ENCODE measurements at places on chromosomes 3 and 15. TPM values are rescaled to one million over a fixed set of nuclear protein-coding genes. Genes with fewer than 3 reads are reported as not detected.

The RBP2 gene
- not detected for total RNA-seq

The TMEM62 gene
- 11.4 TPM for total RNA-seq

The ALS2CL gene
- 1.3 TPM for total RNA-seq

The RASGRP1 gene
- not detected for total RNA-seq

The TGM5 gene
- total RNA-seq = not detected

The IRAK2 gene
- total RNA-seq = 17.9 TPM

The ZCWPW2 gene
- 0.72 TPM for total RNA-seq

The CELF6 gene
- total RNA-seq = under 0.01 TPM

The GOLGA8O gene
- total RNA-seq = 0.44 TPM

The RASGRF1 gene
- 0.43 TPM for total RNA-seq

The ITGA11 gene
- 57.8 TPM for total RNA-seq

The DMXL2 gene
- 42.7 TPM for total RNA-seq

The RETNLB gene
- not detected for total RNA-seq

The MLF1 gene
- total RNA-seq = 3.7 TPM

The COLQ gene
- total RNA-seq = 0.29 TPM

The NMNAT3 gene
- total RNA-seq = under 0.01 TPM

The KIF15 gene
- 14.7 TPM for total RNA-seq

The SPESP1 gene
- total RNA-seq = 2.4 TPM

The AMT gene
- 0.29 TPM for total RNA-seq

The ACTC1 gene
- total RNA-seq = under 0.01 TPM

The AADACL2 gene
- total RNA-seq = not detected

The GOLGA8J gene
- total RNA-seq = not detected

The LSAMP gene
- under 0.01 TPM for total RNA-seq

The TMEM212 gene
- not detected for total RNA-seq

The SUSD5 gene
- total RNA-seq = 0.66 TPM

The ZIC1 gene
- total RNA-seq = 0.29 TPM

The ARL13B gene
- 12.3 TPM for total RNA-seq

The MYH15 gene
- 1.3 TPM for total RNA-seq

The RHOA gene
- 748 TPM for total RNA-seq

The GCSAM gene
- total RNA-seq = not detected

The TTLL13 gene
- total RNA-seq = not detected

The CYP1A2 gene
- total RNA-seq = not detected

The RTP1 gene
- total RNA-seq = not detected

The EIF2B5 gene
- 39.7 TPM for total RNA-seq

The LRRC3B gene
- total RNA-seq = not detected

The LRRC2 gene
- 1.4 TPM for total RNA-seq

The CDHR4 gene
- not detected for total RNA-seq

The DNASE1L3 gene
- total RNA-seq = not detected

The CHRFAM7A gene
- not detected for total RNA-seq

The GOLGA8K gene
- total RNA-seq = not detected

The SAMD7 gene
- not detected for total RNA-seq

The ADGRG7 gene
- not detected for total RNA-seq

The KNL1 gene
- total RNA-seq = 63.7 TPM

The MYEF2 gene
- total RNA-seq = 7.2 TPM

The ITPKA gene
- total RNA-seq = 3.5 TPM

The C3orf22 gene
- not detected for total RNA-seq

The SLC24A5 gene
- total RNA-seq = not detected

The CYP8B1 gene
- total RNA-seq = not detected

All from placental pericyte (primary cell).